ENCODE measurements at places on chromosomes 11 and 22. TPM values are rescaled to one million over a fixed set of nuclear protein-coding genes. Genes with fewer than 3 reads are reported as not detected.

Gene MS4A15
- total RNA-seq, result not detected

Gene SPON1
- 3.9 TPM for total RNA-seq

Gene NXPE1
- total RNA-seq, result not detected

Gene CHEK1
- total RNA-seq, result 32.5 TPM

Gene ISX
- total RNA-seq, result not detected

Gene CSNK2A3
- total RNA-seq, result 2.1 TPM

Gene CSRP3
- total RNA-seq, result not detected

Gene OR52I1
- total RNA-seq, result not detected

Gene RASD2
- total RNA-seq, result 0.89 TPM

Gene CBLIF
- total RNA-seq, result not detected

Data from smooth muscle cell of the umbilical artery (primary cell).